ENCODE measurements at places on chromosomes 12 and 14.

GRCh38 chr12:14058717-14059116 lies 77.3 kb upstream of the GRIN2B start:
- DNase-seq: no peak

DNA sequence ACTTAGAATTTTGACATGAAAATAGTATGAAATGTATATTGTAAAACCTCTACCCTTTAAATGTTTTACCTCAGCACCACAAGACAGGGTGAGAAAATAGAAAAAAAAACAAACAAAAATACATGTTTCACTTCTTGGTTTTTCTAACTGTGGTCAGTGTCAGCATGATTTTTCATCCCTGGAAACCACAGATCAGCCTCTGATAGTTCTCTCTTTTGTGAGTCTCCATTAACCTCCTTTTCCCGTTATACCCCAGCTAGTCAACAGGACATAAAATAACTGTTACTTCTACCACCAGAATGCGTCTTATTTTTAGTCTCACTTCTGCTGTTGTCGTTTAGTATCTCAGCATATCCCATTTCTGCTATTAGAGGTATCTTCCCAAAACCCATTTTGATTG lies 48.3 kb upstream of the KCNMB4 start:
- DNase-seq: no peak

DNA sequence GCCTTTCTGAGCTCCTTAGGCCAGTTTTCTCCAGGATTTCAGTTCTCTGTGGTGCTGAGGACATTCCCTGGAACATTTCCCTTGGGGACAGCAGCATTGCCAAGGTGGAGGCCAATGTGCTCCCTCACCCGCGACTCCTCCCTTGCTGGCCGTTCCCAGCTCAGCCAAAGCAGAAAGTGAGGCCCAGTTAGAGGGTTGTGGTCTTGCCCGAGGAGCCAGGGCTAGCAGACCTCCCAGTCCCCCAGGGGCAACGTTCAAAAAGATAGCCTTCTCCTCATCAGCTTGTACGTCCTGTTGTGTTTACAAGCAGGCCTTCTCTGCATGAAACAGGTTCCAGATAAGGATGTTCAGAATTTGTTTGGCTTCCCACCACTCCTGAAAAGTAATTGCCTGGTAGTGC lies 78.4 kb downstream of the SSPN start:
- DNase-seq: no peak

GRCh38 chr12:88334271-88334670 lies 192.2 kb downstream of the TMTC3 start:
- DNase-seq: no peak

DNA sequence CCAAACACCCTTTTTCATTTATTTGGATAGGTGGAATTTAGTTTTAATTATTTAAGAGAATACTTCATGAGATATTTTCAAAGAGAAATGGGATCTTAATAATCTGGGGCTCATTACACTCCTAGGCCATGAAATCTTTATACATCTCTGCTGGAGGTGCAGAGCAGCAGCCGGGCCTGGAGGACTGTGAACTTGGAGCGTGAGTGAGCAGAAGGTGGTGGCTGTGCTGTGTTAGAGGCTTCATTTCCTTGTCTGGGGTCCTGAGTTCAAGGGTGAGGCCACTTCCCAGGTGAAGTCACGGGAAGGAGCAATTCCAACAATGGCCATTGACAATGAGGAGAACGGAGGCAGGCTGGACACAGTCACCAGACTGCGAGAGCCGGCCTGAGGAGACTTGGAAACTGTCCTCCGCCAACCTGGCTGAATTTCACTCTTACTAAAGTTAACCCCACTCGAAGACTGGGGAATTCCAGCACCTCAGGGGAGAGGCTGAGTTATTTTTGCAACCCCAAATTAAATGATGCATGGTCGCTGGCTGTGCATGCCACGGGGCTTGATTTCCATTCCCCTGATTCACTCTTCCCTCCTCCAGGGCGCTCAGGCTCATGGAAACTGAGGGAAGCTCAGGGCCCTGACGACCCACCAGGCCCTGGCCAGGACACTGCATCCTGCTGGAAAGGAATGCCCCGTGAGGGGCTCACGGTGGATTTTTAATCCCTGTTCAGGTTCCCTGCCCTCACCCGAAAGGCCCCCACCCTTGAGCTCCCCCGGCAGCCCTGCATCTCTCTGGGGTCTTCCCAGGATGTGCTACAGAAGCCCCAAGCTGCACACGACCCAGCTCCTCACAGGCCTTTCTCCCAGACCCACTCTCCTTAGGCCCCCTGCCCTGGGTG lies 22.6 kb upstream of the TRAF3 start:
- DNase-seq: no peak

DNA sequence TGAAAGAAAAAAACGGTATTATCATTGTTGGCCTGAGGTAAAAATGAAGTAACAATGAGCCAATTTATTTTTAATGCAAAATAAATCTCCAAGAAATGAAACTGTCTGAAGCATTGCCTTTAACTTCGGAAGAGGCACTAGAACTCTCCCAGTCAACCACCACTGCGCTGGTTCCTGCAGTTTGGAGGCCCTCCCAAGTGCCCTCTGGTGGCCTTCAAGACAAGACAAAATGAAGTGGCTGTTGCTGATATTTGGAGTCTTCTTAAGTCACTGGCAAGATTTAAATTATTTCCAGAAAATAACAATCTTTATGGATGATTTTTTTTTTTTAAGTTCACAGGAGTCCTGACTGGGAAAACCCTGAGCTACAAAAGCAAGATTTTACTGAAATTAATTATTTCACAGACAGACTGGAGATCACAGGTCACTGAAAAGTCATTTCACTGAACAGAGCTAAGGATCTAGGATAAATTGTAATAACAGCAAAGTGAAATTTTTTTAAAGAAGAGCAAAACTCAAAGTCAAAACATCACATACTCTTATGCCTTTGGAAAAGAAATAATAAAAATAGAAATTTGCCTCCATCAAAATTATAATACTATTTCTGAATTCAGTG lies 58.2 kb downstream of the DICER1 start:
- DNase-seq: peak; percentile 86

GRCh38 chr12:68378872-68379606 lies 46.9 kb upstream of the MDM1 start:
- DNase-seq: peak; percentile 47

DNA sequence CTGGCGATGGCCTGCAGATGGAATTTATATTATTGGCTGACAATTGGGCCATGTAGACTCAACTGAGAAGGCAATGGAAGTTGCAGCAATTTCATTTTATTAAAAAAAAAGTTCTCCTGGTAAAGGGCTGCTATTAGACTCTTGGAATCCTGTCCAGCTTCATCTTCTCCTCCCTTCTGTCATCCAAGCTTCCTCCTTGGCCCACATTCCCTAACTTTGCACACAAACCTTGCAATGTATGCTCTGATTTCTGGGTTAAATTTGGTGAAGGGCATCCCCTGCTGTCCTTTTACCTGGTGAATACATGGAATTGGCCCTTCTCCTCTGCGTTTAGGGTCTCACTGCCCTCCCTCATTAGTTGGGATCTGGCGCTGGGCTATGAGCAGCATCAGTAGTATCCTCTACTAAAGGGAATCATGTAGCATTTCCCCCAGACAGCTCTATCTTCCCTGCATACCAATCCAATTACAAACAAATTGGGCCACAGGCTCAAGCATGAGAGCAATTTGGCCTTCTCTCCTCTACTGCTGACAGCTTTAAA lies 336.9 kb downstream of the BMP4 start:
- DNase-seq: no peak

GRCh38 chr14:104753528-104754212 lies 723 bp downstream of the SIVA1 start:
- no peak for DNase-seq

- no peak for DNase-seq
These were observed 451.2 kb downstream of the RPS29 start for GRCh38 chr14:49134940-49135339.

GRCh38 chr12:3545121-3545796 lies 54.3 kb downstream of the PRMT8 start:
- DNase-seq: no peak

- DNase-seq: no peak
These were observed 104.9 kb downstream of the ATP23 start for GRCh38 chr12:58046271-58046670.

- no peak for DNase-seq
These were observed 33.7 kb downstream of the ITPK1 start for GRCh38 chr14:93081876-93082570.

- no peak for DNase-seq
These were observed 411.4 kb upstream of the LMO3 start for GRCh38 chr12:17017402-17017801.

DNA sequence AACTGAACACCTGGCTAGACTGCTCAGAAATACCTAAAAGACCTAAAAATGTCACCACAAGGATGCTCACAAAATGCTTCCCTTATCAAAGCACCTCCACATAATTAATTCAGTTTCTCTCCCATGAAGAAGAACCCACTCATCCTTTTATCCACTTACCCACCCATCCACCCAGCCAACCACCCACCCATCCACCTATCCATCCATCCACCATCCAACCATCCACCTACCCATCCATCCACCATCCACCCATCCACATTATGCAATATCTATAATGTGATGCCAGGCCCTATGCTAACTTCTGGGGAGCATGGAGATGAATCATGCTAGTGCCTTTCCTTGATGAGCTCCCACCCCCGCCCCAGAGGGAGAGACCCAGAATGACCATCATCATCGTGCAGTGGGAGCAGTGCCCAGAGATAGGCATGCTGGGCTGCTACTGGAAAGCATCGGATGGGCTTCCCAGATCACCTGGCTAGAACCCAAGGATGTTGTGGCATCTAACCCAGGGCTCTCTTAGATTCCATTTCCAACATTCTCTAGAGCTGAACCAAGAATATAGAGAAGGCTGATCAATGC lies 166.6 kb downstream of the TTC7B start:
- no peak for DNase-seq

GRCh38 chr14:101367421-101368261 lies 193.7 kb upstream of the DIO3 start:
- DNase-seq: no peak

- DNase-seq: no peak
These were observed 15.2 kb downstream of the MED6 start for GRCh38 chr14:70585231-70585630.

DNA sequence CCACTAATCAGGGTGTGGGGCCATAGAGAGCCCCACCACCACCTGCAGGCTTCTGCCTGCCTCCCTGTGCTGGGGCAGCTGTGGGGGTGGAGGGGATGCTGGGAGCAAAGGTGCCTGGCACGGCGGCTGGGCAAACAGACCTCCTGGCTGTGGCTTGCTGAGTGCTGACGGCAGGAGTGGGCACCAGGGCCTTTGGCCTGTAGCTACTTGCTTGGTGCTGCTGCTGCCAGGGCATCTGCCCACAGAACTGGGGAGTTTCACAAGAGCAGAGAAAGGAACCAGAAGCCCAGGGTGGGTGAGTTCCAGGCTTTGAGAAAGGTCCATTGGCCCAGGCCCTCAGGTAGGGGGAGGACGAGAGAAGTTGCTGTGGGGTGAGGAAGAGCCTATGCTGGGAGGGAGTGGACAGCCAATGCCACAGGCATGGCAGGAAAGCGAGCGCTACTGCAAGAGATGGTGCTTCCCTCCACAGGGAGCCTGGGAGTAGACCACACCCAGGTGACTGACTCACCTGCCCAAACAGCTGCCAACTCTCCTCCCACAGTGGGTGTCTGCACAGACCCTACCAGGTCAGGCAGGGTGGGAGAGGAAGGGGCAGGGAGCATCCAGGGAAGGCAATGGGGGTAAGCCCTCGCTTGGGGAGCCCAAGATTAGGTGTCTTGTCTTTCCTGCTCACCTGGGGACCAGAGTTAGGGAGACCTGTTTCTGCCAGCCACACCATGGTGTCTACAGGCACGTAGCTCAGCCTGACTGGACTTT lies 39.0 kb upstream of the HDAC7 start:
- DNase-seq: no peak

GRCh38 chr12:57323416-57323815 lies 72.4 kb upstream of the STAC3 start:
- no peak for DNase-seq

DNA sequence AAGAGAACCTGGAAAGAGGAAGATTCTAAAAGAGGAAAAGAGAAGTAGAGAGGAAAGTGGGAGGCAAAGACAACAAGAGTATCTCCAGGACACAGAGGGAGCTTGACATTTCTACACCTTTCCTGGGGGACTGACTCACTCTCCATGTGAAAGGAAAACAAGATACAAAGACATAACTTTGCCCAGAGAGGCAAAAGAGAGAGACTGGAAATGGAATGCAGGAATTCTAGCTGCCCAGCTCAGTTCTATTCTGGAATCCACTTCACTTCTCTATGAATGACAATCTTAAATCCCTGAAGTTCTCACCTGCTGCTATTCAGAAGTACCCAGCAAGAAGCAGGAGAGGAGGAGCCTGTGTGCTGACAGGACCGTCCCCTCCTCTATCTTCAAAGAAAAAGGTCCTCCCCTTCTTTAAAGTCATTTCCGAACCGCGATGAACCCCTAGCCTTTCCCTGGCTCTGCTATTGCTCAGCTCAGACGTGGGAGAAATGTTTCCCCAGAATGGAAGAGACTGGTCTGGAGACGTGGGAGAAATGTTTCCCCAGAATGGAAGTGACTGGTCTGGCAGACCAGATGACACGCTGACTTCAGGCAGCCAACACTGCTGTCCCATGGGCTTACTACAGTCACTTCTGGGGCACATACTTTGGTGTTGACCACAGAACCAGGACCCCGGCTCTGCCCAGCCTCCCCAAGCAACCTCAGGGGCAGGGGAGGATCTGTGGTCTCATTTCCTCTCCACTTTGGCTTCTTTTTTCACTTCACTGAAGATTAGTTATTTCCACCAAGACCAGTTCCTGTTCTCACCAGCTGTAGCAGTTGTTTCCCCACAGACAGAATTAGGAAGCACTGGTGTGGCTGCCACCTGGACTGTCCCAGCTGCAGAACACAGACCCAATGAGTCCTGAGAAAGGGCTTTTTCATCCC lies 8.3 kb downstream of the FMNL3 start:
- no peak for DNase-seq

DNA sequence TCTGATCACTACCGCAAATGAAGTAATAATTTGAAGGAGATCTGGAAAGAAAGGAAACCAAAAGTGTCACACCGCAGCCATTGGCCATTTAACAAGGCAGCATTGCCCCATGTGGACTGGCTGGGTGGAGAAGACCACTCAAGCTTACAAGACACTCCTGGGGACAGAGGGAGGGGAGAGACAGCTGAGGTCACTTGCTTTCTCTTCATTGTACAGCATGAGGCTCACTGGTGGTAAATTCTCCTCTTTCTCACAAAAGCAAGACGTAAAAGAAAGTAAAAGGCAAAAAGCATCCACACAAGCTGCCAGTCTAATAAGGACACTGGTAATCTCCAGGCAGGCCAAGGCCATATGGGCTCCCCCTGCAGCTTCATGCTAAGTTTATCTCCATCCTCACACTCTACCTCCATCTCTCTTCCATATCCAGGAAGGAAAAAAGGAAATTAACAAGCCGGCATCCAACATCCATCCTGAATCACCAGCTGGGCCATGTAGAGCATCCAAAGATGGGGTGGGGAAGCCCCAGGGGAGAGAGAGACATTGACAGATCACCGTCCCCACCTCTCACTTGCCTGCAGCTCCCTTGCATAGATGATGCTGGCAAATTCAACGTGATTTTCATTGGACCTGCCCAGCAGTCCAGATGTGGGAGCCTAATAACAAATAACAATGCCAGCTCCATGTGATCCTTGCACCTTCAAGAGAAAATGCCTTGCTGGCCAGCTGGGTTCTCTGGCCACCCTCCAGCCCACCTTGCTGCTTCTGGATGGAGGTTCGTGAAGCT lies 100.6 kb downstream of the DPF3 start:
- DNase-seq: no peak

Data from Right ventricle myocardium inferior (tissue), 1 donor.